ENCODE measurements at places on chromosomes 12 and 14. TPM values are rescaled to one million over a fixed set of nuclear protein-coding genes. Genes with fewer than 3 reads are reported as not detected.

DNA sequence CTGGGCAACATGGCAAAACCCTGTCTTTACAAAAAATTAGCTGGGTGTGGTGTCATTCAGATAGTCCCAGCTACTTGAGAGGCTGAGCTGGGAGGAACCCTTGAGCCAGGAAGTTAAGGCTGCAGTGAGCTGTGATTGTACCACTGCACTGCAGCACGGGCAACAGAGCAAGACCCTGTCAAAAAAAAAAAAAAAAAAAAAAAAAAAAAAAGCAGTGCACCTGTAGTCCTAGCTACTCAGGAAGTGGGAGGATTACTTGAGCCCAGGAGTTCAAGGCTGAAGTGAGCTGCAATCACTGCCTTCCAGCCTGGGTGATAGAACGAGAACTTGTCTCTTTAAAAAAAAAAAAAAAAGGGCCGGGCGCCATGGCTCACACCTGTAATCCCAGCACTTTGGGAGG lies 5.6 kb downstream of the REM2 start:
- DNase-seq, result no peak

GRCh38 chr12:40557980-40558379 lies 134.3 kb upstream of the CNTN1 start:
- no peak for DNase-seq

- no peak for DNase-seq
Measured at GRCh38 chr14:59061292-59061691, 127.2 kb upstream of the DAAM1 start.

DNA sequence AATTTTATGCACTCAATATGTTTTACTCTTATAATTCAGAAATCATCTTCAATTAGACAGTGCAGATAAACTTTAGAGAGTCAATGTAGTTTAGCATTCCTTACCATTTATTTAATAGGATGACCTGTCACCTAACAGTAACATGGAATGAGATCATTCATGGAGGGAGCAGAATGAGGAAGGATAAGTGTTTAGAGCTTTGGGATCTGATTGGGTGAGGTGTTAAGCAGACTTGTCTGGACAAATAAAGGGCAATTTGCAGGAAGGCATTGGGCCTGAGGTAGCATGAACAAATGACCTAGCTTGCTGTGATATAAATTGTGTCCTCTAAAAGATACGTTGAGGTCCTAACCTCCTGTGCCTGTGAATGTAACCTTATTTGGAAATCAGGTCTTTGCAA lies 187.4 kb downstream of the C12orf42 start:
- DNase-seq, result no peak

DNA sequence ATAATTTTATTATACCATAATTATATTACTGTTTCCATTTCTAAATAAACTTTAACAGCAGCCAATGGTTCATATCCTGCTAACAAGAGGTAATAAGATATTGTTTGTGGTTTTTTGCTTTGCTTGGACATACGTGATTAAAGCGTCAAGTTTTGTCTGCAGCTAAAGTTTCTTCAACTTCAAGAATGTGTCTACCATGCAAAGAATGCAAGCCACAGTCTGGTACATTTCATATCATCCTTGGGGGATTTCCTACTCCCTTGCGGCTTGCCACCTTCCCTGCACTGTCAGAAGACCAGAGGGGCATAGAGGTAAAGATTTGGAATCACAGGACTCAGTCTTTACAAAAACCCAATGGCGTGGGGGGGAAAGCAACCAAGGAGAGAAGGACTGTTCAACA lies 125.2 kb downstream of the MED13L start:
- DNase-seq, result no peak

- no peak for DNase-seq
Measured at GRCh38 chr14:24411443-24412389, 12.9 kb downstream of the NYNRIN start.

DNA sequence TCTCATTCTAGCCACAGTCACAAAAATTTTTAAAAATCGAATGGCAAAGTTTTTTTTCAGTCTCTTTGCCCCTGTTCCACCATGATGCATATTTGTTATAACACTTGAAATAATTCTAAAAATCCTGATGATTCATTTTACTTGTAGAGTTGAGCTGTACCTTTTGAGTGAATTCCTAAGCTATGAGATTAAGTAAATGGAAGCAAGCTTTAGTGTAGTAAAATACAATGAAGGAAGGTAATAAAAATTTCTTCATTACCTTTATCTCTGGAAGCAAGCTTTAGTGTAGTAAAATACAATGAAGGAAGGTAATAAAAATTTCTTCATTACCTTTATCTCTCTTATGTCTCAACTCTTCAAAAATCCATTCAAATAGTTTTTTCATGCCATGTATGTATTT lies 46.1 kb downstream of the TMTC3 start:
- DNase-seq, result no peak

- DNase-seq, result no peak
Measured at GRCh38 chr12:82817368-82817767, 130.7 kb downstream of the TMTC2 start.

DNA sequence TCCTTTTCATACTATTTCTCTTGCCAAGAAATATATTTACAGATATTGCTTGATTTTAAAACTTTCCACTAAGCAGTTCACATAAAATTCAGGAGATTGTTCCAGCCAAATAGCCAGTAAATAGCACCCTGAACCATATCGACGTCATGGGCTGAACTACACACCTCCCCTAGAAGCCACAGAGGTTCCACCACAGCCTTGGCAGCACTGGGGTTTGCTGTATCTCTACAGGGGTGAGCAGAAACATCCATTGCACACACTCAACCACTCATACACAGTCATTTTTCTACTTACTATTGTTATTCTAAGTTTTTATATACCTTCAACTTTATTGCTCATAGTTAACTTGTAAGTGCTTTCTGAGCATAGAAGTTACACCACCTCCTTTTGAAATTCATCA lies 8.1 kb upstream of the EIF2S3B start:
- DNase-seq, result no peak

DNA sequence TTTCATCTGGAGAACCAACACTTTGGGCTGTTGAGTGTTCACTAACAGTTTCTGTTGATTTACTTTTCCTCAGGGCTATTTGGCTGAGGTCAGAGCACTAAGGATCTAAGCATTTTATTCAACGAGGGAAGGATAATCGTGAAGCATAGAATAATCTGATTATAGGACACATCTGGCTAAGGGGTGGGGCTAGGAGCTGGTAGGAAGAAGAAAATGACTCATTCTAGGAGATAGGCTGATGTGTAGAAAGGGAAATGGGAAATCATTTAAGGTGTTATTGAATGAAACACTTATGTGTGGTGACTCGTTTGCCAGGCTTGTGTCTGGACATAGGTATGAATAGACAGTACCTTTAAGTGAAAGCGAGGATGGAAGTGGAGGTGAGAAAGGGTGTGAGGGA lies 167.2 kb downstream of the ETNK1 start:
- DNase-seq, result no peak

GRCh38 chr14:22699801-22700564 lies 55.8 kb upstream of the OR6J1 start:
- DNase-seq, result no peak

DNA sequence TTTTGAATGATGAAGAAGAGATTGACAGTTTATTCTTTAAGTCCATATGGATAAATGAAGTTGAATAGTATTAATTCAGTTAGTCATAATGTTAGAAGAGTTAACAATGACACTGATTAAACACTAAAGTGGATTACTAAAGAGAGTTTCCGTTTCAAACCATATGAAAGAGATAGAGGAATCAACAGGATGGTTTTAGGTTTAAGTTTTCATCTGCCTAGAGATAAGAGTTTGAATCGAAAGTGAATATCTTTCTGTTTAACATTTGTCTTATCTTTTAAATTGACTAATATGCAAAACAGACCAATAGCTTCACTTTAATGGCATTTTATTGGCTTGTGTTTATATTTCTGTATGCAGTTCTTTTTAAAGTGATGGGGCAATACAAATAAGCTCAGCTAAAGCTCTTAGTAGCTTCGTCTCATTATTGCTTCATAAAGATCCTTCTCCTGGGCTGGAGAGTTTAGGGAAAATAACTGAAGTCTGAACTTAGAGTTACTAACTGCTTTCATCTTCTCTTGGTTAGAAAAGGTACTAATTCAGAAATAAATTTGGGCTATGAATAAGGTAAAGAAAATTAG lies 66.0 kb downstream of the MIPOL1 start:
- no peak for DNase-seq

- DNase-seq, result no peak
Measured at GRCh38 chr12:53413485-53414204, 10.0 kb upstream of the AMHR2 start.

- peak; percentile 43 for DNase-seq
Measured at GRCh38 chr12:107610021-107610859, 75.4 kb upstream of the PWP1 start.

GRCh38 chr12:108145011-108145410 lies 15.9 kb downstream of the WSCD2 start:
- DNase-seq, result no peak

DNA sequence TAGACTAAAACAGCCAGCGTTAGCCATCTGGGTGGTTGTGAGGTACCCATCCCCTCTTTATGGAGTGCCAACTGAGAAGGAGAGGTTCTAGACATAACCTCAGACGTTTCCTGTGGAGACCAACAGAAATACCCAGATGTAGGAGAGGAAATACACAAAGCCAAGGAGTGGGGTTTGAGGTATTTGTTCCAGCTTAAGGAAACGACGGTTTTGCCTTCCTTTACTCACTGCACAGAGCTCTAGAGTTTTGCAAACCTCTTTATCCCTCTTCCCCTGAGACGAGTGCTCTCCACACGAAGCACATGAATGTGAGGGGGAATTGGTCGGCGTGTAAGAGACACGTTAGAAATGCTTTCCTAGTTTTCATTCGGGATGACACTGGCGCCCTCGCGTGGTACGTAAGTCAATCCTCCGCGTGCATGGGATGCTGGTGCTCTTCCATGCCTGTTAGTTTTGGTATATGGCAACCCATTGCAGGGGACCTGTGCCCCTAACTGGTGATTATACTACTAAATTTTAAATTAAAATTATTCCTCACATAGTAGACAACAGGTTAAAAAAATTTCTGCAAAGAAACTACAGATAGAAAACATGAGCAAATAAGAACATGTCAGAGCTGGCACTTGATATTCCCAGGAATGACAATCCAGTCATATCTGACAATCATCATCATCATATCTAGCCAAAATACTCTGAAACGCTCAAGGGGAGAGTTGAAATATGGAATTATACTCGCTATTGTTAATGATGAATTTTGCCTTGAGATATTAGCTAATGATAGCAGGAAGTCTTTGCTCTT lies 121.7 kb downstream of the PPM1H start:
- peak; percentile 80 for DNase-seq

- DNase-seq, result no peak
Measured at GRCh38 chr12:95051241-95051640, 22.2 kb downstream of the NR2C1 start.

- no peak for DNase-seq
Measured at GRCh38 chr12:68865399-68866164, 57.6 kb downstream of the MDM2 start.

GRCh38 chr12:105955976-105956375 lies 182.8 kb downstream of the NUAK1 start:
- DNase-seq, result no peak

GRCh38 chr14:49861699-49862088 lies 9.1 kb upstream of the NEMF start:
- DNase-seq, result peak; percentile 61

- no peak for DNase-seq
Measured at GRCh38 chr12:114835031-114835430, 151.1 kb upstream of the TBX3 start.

GRCh38 chr14:76546426-76547221 lies 170.7 kb downstream of the ESRRB start:
- DNase-seq, result no peak

- DNase-seq, result no peak
Measured at GRCh38 chr12:92123780-92124688, 21.6 kb downstream of the BTG1 start.

DNA sequence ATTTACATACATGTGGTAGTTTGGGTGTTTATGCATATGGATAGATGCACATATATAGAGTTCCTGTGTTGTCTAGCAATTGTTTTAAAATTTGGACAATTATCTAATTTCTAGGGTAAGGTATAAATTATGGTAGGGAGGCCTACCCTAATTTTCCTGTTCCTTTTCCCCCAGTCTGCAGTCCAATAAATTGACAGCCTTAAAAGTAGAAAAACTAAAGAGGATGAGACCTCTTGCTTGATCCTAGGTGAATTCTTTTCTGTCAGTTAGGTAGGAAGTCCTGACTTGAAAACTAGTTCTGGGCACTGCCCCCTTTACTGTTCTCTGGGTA lies 2.1 kb upstream of the CDKN1B start:
- no peak for DNase-seq

- no peak for DNase-seq
Measured at GRCh38 chr12:18382236-18382885, 121.0 kb downstream of the PIK3C2G start.

GRCh38 chr14:105299654-105300541 lies 903 bp downstream of the BRF1 start:
- no peak for DNase-seq

DNA sequence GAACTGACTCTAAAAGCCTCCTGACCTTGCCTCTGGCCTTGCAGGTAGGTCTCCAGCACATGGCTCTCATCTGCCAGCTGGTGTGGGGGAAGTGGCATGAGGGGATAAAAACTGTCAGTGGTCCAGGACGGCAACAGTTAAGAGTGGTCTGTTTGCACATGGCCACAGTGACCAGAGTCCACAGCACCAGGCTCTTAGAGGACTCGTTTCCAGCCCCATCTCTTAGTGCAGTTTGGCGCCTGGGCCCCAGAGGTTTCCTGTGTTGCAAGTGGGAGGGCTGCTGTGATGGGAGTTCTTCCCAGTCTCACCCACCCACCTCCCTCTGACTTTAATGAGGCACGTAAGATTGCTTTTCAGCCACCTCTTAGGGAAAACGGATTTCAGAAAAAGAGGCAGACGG lies 37.0 kb downstream of the APPL2 start:
- DNase-seq, result no peak

SCN8A gene
- 0.22 TPM for total RNA-seq

MSRB3 gene
- 150 TPM for total RNA-seq

STYK1 gene
- total RNA-seq, result not detected

SLC4A8 gene
- total RNA-seq, result 0.32 TPM

APOF gene
- total RNA-seq, result not detected

SOAT2 gene
- 0.12 TPM for total RNA-seq

DAO gene
- total RNA-seq, result not detected

IFNG gene
- total RNA-seq, result not detected

PLEK2 gene
- total RNA-seq, result not detected

CLEC9A gene
- total RNA-seq, result not detected

KRT85 gene
- not detected for total RNA-seq

TAS2R46 gene
- 0.27 TPM for total RNA-seq

ATP2B1 gene
- total RNA-seq, result 11.9 TPM

SERPINA12 gene
- not detected for total RNA-seq

C1QL4 gene
- not detected for total RNA-seq
